ENCODE measurements at places on chromosomes 12 and 14. TPM values are rescaled to one million over a fixed set of nuclear protein-coding genes. Genes with fewer than 3 reads are reported as not detected.

DNA sequence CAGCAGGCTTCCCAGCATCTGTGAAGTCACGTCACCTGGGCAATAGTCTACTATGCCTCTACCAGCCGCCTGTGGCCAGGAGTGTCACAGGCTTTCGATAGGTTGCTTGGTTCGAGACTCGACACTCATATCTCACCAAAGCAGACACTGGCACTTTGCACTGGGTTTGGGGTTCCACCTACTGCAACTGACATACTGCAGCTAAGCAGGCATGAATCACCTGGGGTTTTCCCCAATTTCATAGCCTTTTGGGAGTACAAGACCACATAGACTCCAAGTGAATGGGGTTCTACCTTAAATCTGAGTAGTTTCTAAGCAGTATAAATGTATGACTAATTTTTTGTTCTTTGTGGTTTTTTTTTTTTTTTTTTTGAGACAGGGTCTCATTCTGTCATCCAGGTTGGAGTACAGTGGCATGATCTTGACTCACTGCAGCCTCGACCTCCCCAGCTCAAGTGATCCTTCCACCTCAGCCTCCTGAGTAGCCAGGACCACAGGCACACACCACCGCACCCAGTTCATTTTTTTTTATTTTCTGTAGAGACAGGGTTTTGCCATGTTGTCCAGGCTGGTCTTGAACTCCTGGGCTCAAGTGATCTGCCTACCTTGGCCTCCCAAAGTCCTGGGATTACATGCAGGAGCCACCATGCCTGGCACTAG, 32.1 kb downstream of the DMAC2L start:
- no peaks in the 10 kb centered on the region for H3K27me3 ChIP-seq
- no peak overlapping the region for H3K4me3 ChIP-seq

DNA sequence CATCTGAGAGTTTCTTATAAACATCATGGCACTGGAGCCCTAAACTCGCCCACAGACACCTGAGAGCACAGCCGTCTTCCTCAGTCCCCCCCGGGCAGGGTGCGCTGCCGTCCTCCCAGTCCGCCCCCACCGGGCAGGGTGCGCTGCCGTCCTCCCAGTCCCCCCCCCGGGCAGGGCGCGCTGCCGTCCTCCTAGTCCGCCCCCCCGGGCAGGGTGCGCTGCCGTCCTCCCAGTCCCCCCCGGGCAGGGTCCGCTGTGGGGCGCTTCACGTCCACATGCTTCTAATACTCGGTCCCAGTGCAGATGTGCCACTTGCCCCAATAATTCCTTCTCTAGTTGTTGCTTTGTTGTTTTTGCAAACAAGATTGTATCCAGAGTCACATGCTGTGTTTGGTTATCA, 6.9 kb upstream of the ADSS1 start:
- DNase-seq: no peak
- H3K27ac ChIP-seq: no peak overlapping the region
- no peaks in the 10 kb centered on the region for H3K4me1 ChIP-seq
- H3K27me3 ChIP-seq: no peaks in the 10 kb centered on the region
- no peak overlapping the region for H3K4me3 ChIP-seq

- H3K4me3 ChIP-seq: no peak overlapping the region
- H3K27me3 ChIP-seq: no peaks in the 10 kb centered on the region
- no peak overlapping the region for H3K27ac ChIP-seq
- H3K4me1 ChIP-seq: peaks cover 9% of the 10 kb centered on the region
Measured at GRCh38 chr14:61547186-61548069, 147.9 kb upstream of the HIF1A start.

DNA sequence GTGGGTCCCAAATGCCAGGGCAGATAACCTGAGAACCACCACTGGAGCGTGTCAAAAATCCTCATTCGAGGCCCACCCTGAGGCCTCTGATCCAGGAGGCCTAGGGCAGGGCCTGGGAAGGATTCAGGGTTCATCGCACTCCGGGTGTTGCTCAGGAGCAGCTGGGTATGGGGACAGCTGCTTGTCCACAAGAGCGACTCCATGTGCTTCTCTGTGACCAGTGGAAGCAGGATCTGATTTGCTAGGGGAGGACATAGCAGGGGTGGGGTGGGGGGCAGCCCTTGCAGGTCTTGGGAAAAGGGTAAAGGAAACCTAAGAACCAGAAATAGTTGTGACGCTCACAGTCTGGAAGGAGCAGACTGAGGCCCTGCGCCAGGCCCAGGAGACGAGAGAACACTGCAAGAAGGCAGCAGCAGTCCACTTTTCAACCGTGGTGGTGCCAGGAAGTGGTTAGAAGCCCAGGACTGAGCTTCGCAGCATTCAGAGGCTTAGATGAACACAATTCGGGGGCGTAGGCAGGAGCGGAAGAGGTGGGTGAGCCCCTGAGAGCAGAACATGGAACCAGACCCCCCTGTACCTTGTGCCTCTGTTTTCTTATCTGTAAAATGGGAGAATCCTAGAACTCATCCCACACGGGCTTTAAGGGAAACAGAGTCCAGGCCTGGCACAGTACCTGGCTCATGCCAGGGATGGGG, 33.7 kb downstream of the ITPK1 start:
- no peak overlapping the region for H3K4me3 ChIP-seq
- peak overlapping the region; percentile 14 for H3K27ac ChIP-seq
- H3K27me3 ChIP-seq: no peaks in the 10 kb centered on the region
- DNase-seq: peak; percentile 62
- peaks cover 2% of the 10 kb centered on the region for H3K4me1 ChIP-seq
- no peaks in the 10 kb centered on the region for H3K36me3 ChIP-seq

- no peak overlapping the region for H3K27ac ChIP-seq
- DNase-seq: no peak
- no peaks in the 10 kb centered on the region for H3K36me3 ChIP-seq
Measured at GRCh38 chr12:94779485-94779884, 129.1 kb upstream of the TMCC3 start.

GRCh38 chr12:66548338-66549049, 130.4 kb downstream of the GRIP1 start:
- no peaks in the 10 kb centered on the region for H3K4me1 ChIP-seq
- no peak overlapping the region for H3K4me3 ChIP-seq
- no peaks in the 10 kb centered on the region for H3K36me3 ChIP-seq
- no peak for DNase-seq
- H3K27ac ChIP-seq: no peak overlapping the region

DNA sequence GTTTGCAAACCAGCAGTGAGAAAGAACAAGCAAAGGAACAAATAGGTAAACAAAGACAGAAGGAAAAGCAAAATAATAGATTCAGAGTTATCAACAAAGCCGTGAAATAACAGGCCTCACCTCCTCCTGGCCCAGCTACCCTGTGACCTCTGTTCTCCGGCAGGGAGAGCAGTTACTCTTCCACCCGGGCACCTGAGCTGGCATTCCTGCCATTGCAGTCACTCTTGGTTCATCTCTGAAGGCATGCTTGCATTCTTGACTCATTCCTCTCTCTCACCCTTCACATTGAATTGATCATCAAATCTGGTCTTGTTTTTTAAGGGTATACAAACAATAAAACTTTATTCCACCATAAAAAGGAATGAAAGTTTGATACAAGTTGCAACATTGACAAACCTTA, 95.1 kb downstream of the TTC8 start:
- no peak overlapping the region for H3K27ac ChIP-seq
- no peaks in the 10 kb centered on the region for H3K27me3 ChIP-seq
- no peak overlapping the region for H3K4me3 ChIP-seq

- H3K27ac ChIP-seq: no peak overlapping the region
- peaks cover 3% of the 10 kb centered on the region for H3K36me3 ChIP-seq
- DNase-seq: no peak
Measured at GRCh38 chr12:4303750-4304149, 17.3 kb upstream of the TIGAR start.

DNA sequence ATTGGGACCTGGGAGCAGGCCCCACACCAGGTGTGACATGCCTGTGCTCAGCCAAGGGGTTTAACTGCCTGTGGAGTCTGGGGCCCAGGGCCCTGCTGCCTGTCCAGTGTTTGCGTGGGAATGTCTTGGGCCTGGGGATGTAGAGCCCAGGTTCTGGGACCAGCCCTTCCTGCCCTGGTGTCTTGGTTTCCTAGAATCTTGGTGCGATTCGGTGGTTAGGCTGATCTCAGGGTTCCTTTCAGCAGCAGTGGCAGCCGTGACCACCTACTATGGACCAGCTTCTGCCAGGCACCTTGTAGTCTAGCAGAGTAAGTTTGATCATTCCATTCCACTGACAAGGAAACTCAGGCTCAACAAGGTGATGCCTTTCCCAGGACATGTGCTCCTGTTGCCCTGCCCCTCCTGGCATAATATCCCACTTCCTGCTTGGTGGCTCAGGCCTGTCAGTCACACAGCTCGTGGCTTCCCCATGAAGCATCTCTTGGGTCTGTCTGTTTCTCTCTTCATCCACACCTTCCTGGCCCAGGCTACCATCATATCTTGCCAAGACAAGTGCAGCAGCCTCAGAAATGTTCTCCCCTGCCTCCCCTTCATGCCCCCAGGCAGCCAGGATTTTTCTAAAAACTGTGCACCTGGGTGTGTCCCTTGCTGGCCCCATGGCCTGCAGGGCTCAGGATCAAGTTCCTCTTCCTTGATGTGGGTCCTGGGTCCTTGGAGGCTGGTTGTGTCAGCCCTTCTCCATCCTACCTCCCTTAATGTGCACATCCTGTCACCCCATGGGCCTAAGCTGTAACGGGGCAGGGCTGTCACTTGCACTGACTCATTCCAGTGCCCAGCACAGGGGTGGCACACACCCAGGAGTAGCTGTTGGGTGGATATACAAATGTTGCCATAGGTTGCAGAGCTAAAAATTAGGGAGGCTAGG, 101.6 kb downstream of the SLC25A47 start:
- no peaks in the 10 kb centered on the region for H3K36me3 ChIP-seq
- no peak overlapping the region for H3K4me3 ChIP-seq
- no peak for DNase-seq
- H3K4me1 ChIP-seq: no peaks in the 10 kb centered on the region

- H3K27me3 ChIP-seq: no peaks in the 10 kb centered on the region
- no peak for DNase-seq
- H3K4me1 ChIP-seq: no peaks in the 10 kb centered on the region
Measured at GRCh38 chr14:74601982-74602381, 10.1 kb downstream of the LTBP2 start.

GRCh38 chr12:104677441-104678089, 220.8 kb downstream of the CHST11 start:
- no peak overlapping the region for H3K4me3 ChIP-seq
- no peak overlapping the region for H3K27ac ChIP-seq
- no peaks in the 10 kb centered on the region for H3K27me3 ChIP-seq
- peaks cover 13% of the 10 kb centered on the region for H3K4me1 ChIP-seq
- no peak for DNase-seq
- H3K36me3 ChIP-seq: no peaks in the 10 kb centered on the region

DNA sequence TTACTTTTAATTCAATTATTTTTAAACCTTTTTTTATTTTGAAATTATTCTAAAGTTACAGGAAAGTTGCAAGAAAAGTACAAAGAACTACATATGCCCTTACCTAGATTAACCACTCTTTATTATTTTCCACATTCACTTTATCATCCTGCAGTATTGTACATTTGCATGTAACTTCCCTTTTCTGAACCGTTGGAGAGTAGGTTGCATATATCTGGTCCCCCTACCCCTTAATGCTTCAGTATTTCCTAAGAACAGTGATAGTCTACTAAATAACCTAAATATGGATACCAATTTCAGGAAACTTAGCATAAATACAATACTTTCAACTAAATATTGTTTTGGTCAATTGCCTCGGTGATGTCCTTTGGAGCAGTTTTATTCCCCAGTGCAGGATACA, 15.0 kb downstream of the G2E3 start:
- no peak overlapping the region for H3K27ac ChIP-seq
- H3K4me3 ChIP-seq: no peak overlapping the region
- no peaks in the 10 kb centered on the region for H3K27me3 ChIP-seq
- H3K4me1 ChIP-seq: peaks cover 5% of the 10 kb centered on the region

DNA sequence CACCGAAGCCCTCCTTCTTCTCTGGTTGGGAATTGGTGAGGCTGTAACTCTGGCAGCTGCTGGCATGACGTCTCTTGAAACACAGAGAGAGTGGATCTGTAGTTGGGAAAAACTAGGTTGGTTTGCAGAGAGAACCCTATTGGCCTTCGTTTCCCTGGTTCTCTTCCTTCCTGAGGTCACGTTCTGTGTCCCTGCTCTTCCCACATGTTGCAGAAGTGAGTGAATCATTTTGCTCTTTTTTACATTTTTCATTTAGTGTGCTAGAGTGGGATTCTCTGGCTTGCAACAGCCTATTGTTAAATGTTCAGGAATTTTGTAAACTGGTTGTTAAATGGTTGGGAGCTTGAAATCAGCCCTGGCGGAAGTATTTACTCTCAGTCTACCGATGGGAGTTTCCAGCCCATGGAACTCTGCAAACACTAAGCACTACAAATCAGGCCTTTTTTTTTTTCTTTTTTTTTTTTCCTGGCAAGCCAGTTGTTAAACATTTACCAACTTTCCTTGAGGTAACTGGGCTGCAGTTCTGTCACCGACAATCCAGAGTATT, 26.8 kb upstream of the CKAP4 start:
- no peaks in the 10 kb centered on the region for H3K4me1 ChIP-seq
- no peak overlapping the region for H3K4me3 ChIP-seq
- no peak overlapping the region for H3K27ac ChIP-seq

DNA sequence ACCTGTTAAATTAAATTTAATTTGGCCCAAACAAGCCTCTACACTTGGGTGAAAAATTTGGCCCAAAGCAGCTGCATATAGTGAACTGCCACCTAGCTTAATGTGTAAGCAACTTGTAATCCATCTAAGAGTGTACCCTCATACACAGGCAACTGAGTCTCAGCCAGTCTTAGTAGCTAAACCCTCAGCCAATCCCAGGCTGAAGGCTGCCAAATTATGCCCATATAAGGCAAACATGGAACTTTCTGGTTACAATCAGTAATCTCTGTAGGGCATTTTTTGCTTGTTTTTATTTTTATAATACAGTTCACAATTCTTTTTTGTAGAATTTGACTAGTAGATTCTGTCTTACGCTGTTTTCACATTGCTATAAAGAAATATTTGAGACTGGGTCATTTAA, 958.7 kb downstream of the FSCB start:
- DNase-seq: no peak
- no peaks in the 10 kb centered on the region for H3K27me3 ChIP-seq
- H3K4me1 ChIP-seq: no peaks in the 10 kb centered on the region
- H3K4me3 ChIP-seq: no peak overlapping the region
- H3K27ac ChIP-seq: no peak overlapping the region

GRCh38 chr12:130498589-130499385, 161.1 kb downstream of the PIWIL1 start:
- no peaks in the 10 kb centered on the region for H3K36me3 ChIP-seq
- no peak for DNase-seq
- no peak overlapping the region for H3K27ac ChIP-seq
- no peaks in the 10 kb centered on the region for H3K27me3 ChIP-seq

- DNase-seq: no peak
- H3K27me3 ChIP-seq: no peaks in the 10 kb centered on the region
- no peaks in the 10 kb centered on the region for H3K36me3 ChIP-seq
- H3K27ac ChIP-seq: no peak overlapping the region
- H3K4me1 ChIP-seq: no peaks in the 10 kb centered on the region
Measured at GRCh38 chr12:67594888-67595287, 53.7 kb upstream of the DYRK2 start.

- no peaks in the 10 kb centered on the region for H3K27me3 ChIP-seq
- H3K27ac ChIP-seq: no peak overlapping the region
- H3K4me3 ChIP-seq: no peak overlapping the region
- peaks cover 1% of the 10 kb centered on the region for H3K4me1 ChIP-seq
Measured at GRCh38 chr12:70619471-70620152, 17.6 kb downstream of the PTPRB start.

- H3K4me1 ChIP-seq: no peaks in the 10 kb centered on the region
- DNase-seq: no peak
- H3K27ac ChIP-seq: no peak overlapping the region
- H3K4me3 ChIP-seq: no peak overlapping the region
Measured at GRCh38 chr12:117126335-117126734, 27.1 kb upstream of the TESC start.

LPAR5 gene
- 2.5 TPM for total RNA-seq

PLCZ1 gene
- total RNA-seq: 0.66 TPM

COX8C gene
- total RNA-seq: not detected

TECPR2 gene
- 32.5 TPM for total RNA-seq

C12orf50 gene
- total RNA-seq: 0.32 TPM

SLC25A47 gene
- not detected for total RNA-seq

OAS1 gene
- total RNA-seq: 25.0 TPM

ATXN3 gene
- total RNA-seq: 59.0 TPM

SLC5A8 gene
- not detected for total RNA-seq
